ENCODE measurements at places on chromosomes 5 and 9. TPM values are rescaled to one million over a fixed set of nuclear protein-coding genes. Genes with fewer than 3 reads are reported as not detected.

Gene PCDHB6
- 0.51 TPM for total RNA-seq

Gene ASPN
- 5.7 TPM for total RNA-seq

Gene SPINK13
- total RNA-seq, result not detected

Gene HABP4
- 25.8 TPM for total RNA-seq

Gene ZNF484
- 4.3 TPM for total RNA-seq

Gene PCDHB2
- 1.7 TPM for total RNA-seq

Gene HACD4
- total RNA-seq, result 1.1 TPM

Gene ZNF883
- 4.8 TPM for total RNA-seq

Gene HAVCR2
- total RNA-seq, result 3.5 TPM
